ENCODE measurements at places on chromosomes 11 and 22.

DNA sequence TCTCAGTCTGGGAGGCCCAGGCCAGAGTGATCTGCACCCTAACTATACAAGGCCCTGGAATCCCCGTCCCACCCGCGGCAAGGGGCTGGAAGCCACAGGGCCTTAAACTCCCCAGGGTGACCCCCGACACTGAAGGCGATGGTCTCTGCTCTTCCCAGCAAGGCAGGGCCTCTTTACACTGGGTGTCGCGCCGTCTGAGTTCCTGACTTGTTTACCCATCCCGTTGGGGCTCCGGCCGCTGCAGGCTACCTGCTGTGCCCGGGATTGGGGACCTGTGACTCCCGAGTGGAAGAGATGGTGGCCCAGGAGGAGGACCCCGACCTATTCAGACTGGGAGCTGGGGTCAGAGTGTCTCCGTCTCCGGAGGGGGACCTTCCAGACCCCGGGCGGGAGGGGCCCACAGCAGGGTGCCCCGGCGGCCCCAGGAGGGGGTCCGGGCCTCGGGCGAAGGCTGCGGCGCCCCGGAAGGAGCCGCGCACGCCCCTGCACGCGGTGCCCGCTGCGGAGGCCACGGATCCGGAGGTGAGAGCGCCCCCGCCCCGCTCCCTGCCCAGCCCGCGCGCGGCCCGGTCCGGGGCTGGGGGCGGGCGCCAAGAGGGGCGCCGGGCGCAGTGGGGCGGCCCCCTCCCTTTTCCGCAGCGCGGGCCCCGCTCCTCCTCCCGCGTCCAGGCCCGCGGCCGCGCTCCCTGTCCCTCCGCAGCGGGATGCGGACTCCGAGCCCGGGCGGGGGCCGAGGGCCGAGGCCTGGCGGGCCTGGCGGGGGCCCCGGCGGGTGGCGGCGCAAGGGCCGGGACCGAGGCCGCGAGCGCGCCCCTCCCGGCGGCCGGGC lies 560 bp upstream of the MPPED1 start:
- no peak for DNase-seq

- no peak for DNase-seq
Measured at GRCh38 chr11:76891285-76891684, 30.6 kb downstream of the ACER3 start.

DNA sequence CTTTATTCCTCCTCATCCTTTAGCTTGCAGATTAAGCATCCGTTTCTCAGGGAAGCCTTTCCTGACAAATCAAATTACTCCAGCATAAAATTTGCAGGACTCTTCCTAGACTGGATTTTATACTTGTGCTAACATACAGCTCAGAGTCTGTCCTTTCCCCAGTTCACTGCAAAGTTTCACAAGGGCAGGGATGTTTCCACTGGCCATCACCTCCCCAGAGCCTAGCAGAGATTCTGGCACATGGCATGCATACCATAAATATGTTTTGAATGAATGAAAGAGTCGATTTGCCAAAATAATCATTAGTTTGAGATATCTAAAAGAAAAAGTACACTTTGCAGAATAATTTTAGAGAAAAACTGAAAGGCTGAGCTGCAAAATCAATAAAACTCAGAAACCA lies 10.6 kb downstream of the MSANTD4 start:
- no peak for DNase-seq

DNA sequence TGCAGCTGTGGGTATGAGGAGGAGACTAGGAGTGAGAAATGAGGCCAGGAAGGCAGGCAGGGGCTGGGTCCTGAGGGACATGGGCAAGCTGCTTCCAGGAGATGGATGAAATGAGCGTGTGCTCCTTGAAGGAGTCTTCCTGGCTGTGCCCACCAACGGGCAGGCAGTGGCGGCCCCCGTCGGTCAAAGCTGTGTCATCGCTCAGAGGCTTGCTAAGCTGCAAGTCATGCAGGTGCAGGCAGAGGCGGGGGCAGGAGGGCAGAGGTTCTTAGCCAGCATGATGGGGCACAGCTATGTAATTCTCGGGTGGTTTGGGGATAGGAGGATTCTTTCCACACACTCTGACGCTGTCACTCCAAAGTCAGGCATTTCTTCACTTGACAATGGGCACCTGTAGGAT lies 12.5 kb upstream of the PEX26 start:
- no peak for DNase-seq

DNA sequence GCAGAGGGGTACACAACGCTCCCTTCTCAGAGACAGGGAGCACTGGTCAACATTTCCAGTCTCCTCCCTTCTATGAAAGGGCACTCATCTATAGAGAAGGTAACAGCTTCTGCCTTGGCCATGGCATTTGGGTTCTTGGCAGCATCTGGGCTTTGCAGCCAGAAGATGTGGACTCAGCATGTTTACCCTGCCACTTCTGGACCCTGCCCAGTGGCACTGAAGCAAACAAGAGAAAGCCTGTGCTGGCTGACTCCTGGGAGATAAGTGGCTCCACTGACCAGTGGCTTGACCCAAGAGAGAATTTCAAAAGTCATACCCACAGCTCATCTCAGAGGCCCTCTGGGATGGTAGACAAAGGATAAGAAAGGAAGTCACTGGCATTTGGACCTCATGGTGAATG lies 8.0 kb downstream of the CSNK2A3 start:
- no peak for DNase-seq
